ENCODE measurements at places on chromosomes 3 and 15.
A peak's percentile ranks its signal among the peaks of the same experiment; 100 is the strongest.

- DNase-seq, result no peak
These were observed 113.9 kb downstream of the SNRPN start for GRCh38 chr15:25068696-25069095.

GRCh38 chr15:49674370-49674769, 53.5 kb downstream of the DTWD1 start:
- no peak for DNase-seq

- peak; percentile 79 for DNase-seq
These were observed 519.8 kb upstream of the MDFIC2 start for GRCh38 chr3:70832089-70832833.

DNA sequence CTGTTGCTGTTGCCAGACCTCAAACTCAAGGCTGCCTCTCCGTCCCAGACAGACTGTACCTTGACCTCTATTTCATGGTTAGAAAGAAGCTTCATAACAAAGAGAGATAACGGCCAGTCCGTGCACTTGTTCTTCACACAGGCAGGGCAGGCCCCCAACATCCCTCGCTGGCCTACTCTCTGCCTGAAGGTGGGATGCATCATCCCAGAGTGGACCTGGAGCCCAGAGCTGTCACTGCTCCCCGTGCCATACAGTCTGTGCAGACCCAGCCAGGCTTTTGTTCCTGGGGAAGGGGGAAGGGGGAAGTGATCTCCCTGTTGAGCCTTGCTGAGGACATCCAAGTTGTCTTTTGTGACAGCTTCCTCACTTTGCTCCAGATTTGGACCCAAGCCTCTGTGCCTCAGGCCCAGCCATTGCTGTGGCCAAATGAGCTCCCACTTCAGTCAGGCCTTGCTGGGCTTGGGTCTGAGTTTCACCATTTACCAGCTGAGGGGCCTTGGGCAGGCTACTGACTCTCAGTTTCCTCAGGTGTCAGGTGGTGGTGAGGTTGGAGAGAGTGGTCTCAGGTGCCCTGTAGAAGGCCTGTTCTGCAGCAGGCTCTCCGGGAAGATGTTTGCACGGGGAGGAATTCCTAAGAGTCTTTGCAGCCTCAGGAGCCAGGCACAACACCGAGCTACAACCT, 141.6 kb downstream of the DNAJB8 start:
- no peak for DNase-seq

GRCh38 chr3:113259196-113259595, 47.8 kb downstream of the BOC start:
- no peak for DNase-seq

- DNase-seq, result no peak
These were observed 162.8 kb downstream of the PTPRG start for GRCh38 chr3:61724183-61724582.

GRCh38 chr3:110414855-110415254, 656.8 kb upstream of the NECTIN3 start:
- peak; percentile 69 for DNase-seq

Measured in COLO829 (cell line).